Esophagus muscularis mucosa (tissue), 4 donors: ENCODE measurements at places on chromosomes 5 and 9. TPM values are rescaled to one million over a fixed set of nuclear protein-coding genes. Genes with fewer than 3 reads are reported as not detected.
A peak's percentile ranks its signal among the peaks of the same experiment; 100 is the strongest.

GRCh38 chr5:181223729-181224389, 778 bp downstream of the TRIM41 start:
- no peak for DNase-seq

The WDR38 gene
- 0.32 TPM for total RNA-seq

DNA sequence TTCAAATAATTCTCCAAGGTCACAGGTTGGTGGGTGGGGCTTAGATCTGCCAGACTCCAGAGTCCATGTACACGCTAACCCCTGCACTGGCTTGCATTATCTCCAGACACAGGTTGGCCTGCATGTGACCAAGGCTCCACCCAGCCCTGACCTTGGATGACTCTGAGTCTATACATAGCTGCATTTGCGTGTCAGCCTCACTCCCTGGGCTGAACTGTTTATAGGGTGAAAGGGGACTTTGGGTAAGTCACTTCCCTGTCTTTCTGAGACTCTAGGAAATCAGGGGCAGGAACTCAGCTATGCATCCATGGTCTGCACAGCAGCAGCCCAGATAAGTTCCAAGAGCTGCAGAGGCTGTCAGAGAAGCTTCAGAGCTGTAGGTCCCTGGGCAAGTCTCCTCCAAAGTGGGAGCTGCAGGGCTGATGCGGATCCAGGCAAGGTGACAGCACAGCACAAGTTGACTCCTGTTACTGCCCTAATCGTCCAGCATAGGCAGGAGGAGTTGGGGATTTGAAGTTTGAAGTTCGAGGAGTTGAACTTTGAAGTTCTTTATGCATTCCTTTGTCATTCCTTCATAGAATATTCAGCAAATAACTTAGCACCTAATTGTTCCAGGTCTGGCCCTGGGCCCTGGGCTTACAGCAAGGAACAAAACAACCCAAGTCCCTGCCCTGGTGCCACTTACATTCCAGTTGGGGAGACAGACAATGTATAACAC, 53.4 kb downstream of the SLC22A5 start:
- peak; percentile 90 for DNase-seq

GRCh38 chr5:103800741-103801495, 238.3 kb upstream of the NUDT12 start:
- DNase-seq: no peak

The CCDC183 gene
- 2.1 TPM for total RNA-seq

DNA sequence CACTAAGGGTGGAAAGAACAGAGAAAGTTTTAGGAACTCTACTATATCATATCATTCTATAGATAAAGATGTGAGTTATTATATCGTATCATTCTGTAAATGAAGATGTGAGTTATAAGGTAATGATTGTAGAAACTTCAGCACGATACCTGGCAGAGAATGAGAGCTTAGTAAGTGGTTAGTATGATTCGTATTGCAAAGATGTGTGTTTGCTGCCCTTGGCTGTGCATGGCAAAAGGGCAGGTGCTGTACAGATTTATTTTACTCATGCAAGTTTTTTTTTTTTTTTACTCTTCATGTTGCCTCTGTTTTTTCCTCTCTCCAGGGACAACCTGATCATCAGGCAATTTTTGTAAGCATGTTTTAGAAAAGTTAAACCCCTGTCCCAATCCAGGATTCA, 83.3 kb downstream of the EGFLAM start:
- DNase-seq: no peak

DNA sequence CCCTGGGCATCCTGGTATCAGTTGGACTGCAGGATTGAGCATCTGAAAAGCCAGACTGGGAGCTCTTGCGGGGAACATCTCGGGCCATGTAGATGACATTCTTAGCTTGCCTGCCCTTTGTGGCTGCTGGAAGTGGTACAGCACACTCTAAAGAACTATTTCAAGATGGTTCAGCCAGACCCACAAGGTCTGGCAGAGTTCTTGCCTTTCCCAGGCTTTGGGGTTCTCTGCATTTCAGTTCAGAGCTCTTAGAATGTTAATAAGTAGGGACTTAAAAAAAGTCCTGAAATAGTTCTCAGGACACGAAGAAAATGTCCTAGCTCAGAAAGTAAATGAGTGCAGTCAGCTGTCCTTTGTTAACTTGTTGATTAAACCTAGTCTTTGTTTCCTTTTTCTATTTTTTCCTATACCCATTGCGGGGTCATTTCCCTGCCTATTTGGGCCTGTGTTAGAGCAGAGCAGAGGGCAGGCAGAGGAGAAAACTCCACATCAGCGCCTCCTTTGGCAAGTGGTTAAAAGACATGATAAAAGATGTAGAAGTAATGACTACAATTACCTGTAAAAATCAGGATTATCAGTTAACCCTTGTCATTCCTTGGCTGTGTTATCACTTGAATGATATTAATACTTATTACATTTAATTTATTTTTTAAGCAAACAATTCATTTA, 291.5 kb downstream of the ZSWIM6 start:
- DNase-seq: no peak

DNA sequence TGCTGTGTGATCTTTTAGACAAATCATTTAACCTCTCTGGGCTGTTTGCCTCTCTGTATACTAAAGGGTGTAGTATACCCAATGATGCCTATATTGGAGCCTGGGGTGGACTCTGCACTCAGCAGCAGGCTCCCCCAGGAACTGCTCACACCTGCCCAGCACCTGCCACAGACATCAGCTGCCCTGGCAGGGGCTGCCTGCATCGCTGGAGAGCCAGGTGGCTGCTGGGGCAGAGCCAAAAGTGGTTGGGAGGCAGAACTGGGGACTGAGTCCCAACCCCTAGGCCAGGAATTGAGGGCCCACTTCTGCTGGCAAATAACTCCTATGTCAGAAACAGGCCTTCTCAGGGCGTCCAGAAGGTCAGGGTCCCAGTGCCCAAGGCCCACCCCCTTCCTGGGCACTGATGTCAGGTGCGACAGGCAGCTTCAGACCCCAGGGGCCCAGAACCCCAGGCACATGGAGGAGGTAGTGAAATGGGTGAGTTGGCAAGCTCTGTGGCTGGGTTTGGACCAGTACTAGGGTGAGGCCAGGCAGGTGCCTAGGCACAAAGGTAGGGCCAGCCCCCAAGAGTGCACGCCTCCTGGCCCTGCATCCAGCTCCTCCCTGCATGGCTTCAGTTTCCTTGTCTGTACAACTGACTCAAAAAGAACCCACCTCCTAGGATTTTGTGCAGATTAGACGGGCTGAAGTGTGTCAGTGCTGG, 5.8 kb downstream of the UNC5A start:
- no peak for DNase-seq

The CORO2A gene
- 0.42 TPM for total RNA-seq

DNA sequence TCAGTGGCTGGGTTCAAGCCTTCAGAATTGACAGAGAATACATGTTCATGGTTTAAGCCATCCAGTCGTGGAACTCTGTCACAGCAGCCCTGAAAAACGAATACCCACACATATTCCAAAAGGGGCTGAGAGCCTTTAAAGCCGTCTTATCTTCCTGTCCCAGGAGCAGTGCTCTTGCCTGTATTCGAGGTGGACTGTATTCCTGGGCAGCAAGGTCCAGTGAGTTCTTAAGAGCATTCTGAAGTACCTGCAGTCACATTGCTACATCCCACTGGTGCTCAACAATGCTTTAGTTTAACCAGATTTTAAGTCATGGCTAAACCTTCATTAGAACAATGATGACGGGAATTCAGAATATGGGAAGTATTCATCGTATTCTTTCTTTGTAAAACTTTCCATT, 380.7 kb upstream of the KLF4 start:
- DNase-seq: no peak

DNA sequence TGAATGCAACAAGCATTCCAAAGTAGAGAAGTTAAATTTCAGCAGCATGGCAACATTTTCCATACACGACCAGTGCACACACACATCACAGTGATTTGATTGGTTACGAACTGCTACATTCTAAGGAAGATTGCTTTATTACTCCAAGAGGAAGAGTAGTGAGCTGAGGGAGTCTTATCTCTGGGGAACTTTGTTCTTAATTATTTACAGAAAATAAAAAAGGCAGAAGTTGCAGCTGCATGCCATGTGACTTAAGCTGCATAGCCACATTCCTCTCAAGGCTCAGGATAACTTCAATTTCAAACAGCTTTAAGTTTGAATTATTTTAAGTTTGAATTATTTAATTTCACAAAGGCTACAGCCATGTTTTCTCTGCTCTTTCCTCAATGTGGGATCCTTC, 71.6 kb upstream of the HSPB3 start:
- DNase-seq: no peak

DNA sequence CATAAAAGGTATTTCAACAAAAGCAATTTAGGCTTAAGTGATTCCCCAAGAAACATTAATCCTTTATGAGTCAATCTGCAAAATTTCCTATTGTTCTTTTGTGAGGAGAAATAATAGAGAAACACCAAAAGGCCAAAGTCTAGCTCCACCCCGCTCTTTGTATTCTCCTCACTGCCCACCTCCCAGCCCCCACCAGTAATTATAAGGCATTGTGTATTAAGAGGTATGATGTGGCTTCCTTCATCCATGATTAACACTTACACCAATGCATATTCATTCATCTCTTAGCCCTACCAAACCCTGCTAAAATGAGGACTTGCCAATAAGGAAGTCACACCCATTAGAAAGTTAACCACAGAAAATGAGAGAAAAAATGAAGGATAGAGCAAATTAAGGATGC, 105.3 kb upstream of the SPATA31D4 start:
- no peak for DNase-seq

DNA sequence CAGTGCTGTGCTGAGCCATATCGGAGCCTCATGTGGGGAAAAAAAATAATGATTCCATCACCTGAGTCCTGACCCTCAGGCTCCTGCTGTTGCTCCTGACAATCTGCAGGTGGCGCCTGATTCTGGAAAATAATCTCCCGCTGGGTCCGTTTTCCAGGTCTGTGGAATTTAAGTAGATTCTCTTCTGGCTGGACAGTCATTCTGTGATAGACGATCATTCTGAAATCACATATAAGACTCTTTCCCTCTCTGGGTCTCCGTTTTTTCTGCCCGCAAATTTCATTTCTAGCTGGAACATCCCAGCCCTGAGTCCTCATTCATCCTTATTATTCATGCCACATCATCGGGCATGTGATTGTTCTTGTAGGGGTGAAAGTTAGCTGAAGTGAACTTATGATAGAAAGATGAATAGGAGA, 22.1 kb upstream of the STXBP1 start:
- peak; percentile 93 for DNase-seq

GRCh38 chr5:64947031-64947430, 178.3 kb downstream of the CWC27 start:
- no peak for DNase-seq

GRCh38 chr5:157248821-157249470, 17.0 kb upstream of the CYFIP2 start:
- DNase-seq: no peak

DNA sequence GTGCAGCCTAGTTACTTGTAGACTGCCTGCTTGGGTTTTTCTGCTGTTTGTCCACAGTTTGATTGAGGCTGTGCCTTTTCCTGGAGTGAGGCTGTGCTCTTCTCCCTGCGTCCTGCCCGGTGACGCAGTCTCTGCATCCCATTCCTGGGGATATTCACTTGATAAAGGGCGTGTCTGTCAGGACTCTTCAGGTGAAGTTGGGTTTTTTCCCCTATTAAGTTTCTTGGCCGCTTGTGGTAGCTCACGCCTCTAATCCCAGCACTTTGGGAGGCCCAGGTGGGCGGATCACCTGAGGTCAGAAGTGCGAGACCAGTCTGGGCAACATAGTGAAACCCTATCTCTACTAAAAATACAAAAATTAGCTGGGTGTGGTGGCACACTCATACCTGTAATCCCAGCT, 50.0 kb upstream of the SUSD3 start:
- no peak for DNase-seq

The ERP44 gene
- 12.1 TPM for total RNA-seq

The PCDHGA6 gene
- 4.1 TPM for total RNA-seq

DNA sequence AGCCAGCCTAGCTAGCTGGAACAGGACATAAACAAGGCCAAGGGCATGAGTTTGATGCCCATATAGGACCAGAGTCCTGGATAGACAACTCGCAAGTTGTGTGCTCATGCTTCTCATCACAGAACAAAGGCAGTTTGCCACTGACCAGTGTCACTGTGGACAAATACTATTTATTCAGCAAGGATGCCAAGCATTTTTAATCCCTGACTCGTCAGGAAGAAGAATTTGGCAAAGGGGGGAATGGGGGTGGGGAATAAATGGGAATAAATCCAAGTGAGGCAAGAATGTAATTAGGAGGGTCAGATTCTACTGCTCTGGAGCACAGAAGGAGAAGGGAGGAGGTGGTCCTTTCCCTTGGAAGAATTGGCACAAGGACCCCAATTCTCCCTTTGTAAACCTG, 46.8 kb upstream of the ANKRD55 start:
- DNase-seq: no peak

DNA sequence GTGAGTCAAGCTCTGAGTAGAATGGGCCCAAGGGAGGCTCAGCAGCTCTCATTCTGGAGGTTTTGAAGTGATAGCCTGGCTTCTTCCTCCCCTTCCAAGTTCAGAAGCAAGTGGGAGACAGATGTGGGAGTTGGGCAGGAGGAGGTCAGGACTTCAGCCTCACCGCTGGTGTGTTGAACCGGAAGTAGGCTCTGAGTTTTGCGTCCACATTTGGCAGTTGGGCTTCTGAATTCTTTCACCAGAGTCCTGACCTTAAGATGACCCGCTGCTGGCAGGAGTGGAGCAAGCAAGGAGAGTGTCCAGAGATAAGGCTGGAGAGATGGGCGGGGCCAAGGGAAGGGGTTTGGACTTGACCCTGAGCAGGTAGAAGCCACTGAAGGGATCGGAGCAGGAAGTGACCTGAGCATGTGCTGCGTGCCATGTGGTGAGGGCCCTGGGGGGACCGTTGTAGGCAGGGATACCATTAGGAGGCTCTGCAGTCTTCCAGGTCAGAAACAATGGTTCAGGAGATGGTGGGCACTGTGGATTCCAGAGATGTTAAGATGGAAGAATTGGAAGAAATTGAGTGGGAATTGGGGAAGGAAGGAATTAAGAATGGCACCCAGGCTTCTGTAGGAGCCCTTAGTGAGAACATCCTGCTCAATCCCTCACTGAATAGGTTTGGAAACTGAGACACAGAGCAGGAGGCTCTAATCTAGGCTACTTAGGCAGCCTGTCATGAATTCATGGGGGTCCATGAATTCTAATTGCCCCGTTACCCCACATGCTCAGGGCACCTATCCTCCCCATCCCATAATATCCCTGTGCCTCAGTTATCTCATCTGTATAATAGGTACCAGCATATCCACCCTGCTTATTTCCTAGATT, 25.9 kb downstream of the GALNT12 start:
- DNase-seq: no peak

GRCh38 chr5:10046676-10047075, 203.0 kb downstream of the ATPSCKMT start:
- peak; percentile 80 for DNase-seq

GRCh38 chr9:104921067-104921741, 6.8 kb downstream of the ABCA1 start:
- no peak for DNase-seq

The MARCHF11 gene
- total RNA-seq: not detected

The THBS4 gene
- total RNA-seq: 29.7 TPM

GRCh38 chr9:98235126-98235525, 20.3 kb downstream of the TBC1D2 start:
- DNase-seq: no peak
